Right cardiac atrium (tissue), 5 donors: ENCODE measurements at places on chromosomes 3 and 15.

DNA sequence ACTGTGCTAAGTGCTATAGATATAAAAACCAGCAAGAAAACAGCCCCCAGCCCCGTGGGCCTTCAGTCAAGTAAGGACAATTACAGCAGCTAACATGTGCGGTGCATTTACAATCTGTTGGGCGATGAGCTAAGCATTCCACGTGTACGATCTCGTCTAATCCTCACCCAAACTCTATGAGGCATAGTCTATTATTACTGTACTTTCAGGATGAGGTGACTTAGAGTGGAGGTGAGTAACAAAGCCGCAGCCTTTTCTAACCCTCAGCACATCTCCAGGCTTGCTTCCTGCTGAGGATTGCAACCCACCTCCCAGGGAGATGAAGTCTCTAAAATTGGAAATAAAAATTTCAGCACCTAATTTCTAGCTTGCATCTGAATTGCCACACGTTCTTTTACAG lies 53.2 kb upstream of the MCF2L2 start:
- no peak for DNase-seq

GRCh38 chr15:76644646-76645045 lies 260.5 kb downstream of the SCAPER start:
- DNase-seq, result no peak

DNA sequence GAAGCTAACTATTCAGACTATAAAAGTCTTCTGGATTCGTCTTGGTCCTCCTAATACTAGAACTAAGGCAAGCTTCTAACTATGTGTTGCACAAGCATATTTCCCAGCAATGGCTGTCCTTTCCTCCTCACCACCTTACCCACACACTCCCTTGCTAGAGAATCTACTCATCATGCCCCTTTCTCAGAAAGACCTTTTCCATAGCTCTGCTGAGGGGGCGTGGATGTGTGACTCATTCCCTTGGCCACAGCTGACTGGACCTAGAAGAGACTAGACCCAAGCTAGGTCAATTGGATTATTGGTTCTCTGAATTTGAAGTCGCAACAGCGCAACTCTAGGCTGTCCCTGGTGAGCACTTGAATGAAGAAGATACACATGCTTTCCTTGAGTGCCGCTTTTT lies 47.1 kb downstream of the ERC2 start:
- no peak for DNase-seq

DNA sequence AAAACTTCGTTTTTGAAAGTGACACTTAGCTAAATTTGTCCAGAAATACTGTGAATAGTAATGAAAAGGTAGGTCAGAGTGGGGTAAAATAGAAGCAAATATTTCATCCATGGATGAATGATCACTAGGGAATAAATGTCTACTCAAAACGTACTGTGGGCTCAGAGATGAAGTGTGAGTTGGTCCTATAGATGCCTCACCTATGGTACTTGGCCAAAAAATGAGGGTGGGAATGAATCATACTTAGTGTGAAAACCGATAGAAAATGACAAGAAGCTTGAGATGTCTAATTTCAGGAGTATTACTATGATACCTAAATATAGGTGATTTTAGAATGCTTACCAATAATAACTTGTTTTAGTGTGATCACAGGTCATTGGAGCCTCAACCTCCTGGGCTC lies 155.9 kb downstream of the GMNC start:
- DNase-seq, result no peak

DNA sequence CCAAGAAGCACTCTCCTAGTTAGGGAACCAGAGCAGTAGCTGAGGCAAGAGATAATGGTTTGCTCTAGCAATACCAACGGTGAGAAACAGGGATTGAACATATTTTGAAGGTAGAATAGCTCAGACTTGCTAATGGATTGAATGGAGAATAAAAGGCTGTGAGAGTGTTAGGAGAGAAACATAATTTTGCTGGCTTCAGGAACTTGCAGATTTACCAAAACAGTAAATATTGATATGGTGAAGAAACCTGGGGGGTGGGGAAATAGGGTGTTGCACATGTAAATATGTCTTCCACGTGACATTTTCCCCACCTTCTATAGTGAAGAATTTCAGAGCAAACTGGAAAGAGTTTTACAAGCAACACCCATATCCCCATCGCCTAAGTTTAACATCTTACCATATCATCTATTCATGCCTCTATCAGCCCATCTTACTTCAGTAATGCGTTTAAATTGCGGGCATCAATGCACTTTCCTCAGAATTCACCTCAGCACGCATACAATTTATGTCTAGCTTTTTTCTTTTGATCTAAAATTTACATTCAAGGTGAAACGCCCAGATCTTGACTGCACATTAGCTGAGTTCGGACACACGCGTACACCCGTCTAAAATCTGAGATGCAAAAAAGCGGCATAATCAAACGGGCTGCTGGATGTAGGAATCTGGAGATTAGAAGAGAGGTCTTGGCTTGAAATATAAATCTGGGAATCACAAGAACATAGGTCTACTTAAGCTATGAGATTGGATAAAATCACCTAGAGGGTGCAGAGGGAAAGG lies 891 bp upstream of the NR1D2 start:
- DNase-seq, result no peak

DNA sequence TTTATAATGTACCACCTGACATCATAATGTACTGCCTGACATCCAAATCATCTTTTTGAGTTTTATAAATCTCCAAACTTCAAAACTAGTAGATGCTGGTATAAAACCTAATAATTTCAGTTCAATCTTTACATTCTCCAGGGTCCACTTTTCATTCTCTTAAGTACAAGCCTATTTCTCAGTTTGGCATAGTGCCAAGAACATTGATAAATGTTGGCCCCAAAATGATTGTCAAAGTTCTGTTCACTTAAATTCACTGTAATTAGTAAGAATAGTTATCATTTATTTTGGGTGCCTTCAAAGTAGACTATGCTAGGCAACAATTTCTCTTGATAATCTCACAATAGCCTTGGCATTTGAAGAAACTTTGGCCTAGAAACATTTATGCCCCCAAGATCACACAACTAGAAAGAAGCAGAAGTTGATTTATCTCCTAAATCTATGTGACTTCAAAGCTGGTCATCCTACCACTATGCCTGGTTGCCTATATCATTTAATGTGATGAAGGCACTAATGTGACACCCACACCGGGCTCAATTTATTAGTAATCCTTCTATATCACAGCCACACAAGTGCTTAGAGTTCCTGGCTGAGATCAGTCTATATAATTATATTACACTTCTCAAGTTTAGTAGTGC lies 101.7 kb downstream of the ZNF609 start:
- DNase-seq, result no peak

DNA sequence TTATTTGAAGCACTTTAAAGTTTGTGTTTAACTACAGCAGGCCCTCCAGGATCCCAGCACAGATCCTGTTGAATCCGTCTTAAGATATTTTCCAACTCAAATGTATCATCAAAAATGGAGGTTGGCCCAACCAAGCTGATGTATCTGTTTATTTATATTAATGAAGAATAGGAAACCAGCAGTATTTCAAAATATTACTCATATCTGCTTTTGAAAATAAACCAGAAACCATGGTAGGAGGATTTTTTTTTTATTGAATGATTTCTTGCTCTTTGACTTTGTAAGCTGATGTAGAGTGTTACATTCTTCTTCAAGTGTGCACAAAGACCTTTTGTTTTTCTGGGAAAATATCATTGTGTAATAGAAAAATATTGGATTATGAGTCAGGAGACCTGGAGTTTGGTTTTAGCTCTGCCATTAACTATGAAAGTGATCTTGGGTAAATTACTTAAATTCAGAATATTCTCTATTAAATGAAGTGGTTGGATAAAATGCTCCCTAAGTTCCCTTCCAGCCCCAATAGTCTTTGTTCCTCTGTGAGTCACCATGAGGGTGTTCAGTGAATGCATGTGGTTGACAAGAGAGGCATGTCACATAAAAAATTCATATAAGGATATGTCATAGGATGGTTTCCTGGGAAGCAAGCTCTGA lies 221.3 kb upstream of the GAP43 start:
- DNase-seq, result no peak

- no peak for DNase-seq
Measured at GRCh38 chr3:128064962-128065361, 12.7 kb downstream of the SEC61A1 start.
